ENCODE measurements at places on chromosomes 12 and 14. TPM values are rescaled to one million over a fixed set of nuclear protein-coding genes. Genes with fewer than 3 reads are reported as not detected.

DNA sequence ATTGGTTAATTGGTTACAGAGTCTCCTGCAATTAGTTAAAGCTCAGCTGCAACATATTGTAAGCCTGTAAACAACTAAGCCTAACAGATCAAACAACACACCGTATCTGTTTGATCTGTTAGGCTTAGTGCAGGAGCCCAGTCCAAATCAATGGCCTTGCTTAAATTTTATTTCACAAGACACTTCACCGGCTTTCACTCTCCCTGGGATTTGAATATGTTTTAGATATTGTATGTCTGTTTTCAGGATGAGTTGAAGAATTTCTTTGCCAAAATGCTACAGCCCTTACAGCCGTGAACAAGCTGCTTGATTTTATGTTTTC lies 5.5 kb upstream of the RNASE1 start:
- DNase-seq, result no peak

- DNase-seq, result peak; percentile 42
These were observed 44.1 kb downstream of the PSEN1 start for GRCh38 chr14:73180385-73180805.

DNA sequence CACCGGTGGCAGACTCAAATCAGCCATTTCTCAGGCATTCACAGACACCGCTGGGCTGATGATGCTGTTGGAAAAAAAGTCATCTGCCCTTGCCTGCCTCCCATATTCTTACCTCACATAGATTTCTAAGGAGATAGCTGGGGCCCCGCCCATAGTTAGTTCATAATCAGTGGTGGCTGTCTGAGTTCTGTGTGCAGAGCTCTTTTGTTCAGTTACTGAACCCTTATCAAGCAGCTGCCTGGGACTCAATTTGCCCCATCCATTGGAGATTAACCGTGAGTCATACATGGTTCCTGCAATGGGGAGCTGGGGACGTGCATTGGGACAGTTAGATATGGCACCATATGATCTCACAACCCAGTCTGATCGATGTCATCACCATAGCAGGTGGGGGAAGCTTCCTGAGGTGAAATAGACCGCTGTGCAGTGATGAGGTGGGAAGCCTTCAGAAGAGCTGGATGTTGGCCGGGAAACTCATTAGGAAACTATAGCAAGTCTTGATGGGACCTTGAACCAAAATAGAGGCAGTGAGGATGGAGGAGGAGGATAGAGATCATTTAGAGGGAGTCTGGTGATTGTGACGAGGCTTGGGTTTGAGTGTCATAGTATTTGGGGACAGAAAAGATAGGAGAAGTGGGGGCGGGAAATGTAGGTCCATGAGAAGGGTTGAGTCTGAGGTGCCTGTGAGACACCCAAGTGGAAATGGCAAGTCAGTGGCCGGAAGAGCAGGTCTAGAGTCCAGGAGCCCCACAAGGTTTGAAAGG lies 147.8 kb downstream of the GCH1 start:
- DNase-seq, result no peak

The P3H3 gene
- 21.9 TPM for polyA plus RNA-seq

The TOMM20L gene
- not detected for polyA plus RNA-seq

The LMNTD1 gene
- not detected for polyA plus RNA-seq

The FGD6 gene
- polyA plus RNA-seq, result 17.6 TPM

Data from A549 (cell line).